CD8-positive, alpha-beta T cell (primary cell): ENCODE measurements at places on chromosomes 6 and 20.

DNA sequence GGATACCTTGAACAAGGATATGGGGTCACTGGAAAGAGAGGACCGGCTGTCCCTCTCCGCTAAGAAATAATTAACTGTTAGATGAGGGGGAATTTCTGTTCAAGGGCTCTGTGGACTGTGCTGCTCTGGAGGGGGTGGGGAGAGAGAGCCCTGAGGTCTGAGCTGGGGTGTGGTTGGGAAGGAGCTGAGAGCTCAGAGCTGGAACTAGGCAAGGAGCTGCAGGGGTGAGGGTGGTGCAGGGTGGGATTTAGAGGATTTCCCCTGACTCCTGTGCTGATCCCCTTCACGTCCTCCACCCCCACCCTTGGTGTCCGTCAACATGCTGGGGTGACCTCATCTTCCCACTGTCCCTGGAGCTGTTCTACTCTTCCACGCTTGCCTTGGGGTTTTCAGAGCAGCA lies 52.5 kb downstream of the HLA-A start:
- no peak for DNase-seq

- DNase-seq, result no peak
Measured at GRCh38 chr6:31614075-31614619, 887 bp upstream of the AIF1 start.

GRCh38 chr6:136967876-136968752 lies 46.0 kb downstream of the SLC35D3 start:
- peak; percentile 70 for DNase-seq

GRCh38 chr6:147400968-147401367 lies 107.5 kb upstream of the SAMD5 start:
- DNase-seq, result no peak

DNA sequence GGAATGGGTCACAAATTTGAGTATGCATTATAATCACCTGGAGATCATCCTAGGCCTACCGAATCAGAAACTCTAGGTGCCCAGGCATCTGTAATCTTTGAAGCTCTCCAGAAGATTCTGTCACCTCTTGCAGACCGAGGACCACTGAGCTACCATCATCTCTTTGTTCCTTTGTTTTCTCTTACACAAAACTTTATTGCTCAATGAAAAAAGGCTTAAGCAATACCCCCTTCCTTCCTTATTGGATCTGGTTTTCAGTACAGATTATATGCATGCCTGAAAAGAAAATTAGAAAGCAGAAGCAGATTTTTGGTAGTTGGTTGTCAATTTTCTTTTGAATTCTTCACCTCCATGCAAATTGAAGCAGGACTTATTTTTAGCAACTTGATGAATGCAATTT lies 31.3 kb downstream of the STX11 start:
- DNase-seq, result no peak

DNA sequence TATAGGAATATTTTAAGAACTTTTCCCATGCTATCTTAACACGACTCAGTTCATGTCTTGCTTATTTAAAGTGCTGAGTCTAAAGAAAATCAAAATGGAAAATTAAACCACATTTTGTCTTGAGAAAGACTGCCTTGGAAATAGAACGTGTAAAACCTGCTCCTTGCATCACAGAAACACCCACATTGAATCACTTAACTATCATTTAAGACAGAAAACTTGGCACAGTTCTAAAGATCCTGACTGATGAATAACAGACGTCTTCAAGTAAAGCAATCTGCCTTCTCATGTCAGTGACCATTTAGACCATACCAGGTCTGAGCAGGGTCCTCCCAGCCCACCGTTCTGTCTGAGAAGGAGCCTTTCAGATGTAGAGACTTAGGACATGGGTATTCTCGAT lies 7.4 kb downstream of the PERP start:
- no peak for DNase-seq

GRCh38 chr6:133240511-133241085 lies 559 bp upstream of the EYA4 start:
- no peak for DNase-seq

DNA sequence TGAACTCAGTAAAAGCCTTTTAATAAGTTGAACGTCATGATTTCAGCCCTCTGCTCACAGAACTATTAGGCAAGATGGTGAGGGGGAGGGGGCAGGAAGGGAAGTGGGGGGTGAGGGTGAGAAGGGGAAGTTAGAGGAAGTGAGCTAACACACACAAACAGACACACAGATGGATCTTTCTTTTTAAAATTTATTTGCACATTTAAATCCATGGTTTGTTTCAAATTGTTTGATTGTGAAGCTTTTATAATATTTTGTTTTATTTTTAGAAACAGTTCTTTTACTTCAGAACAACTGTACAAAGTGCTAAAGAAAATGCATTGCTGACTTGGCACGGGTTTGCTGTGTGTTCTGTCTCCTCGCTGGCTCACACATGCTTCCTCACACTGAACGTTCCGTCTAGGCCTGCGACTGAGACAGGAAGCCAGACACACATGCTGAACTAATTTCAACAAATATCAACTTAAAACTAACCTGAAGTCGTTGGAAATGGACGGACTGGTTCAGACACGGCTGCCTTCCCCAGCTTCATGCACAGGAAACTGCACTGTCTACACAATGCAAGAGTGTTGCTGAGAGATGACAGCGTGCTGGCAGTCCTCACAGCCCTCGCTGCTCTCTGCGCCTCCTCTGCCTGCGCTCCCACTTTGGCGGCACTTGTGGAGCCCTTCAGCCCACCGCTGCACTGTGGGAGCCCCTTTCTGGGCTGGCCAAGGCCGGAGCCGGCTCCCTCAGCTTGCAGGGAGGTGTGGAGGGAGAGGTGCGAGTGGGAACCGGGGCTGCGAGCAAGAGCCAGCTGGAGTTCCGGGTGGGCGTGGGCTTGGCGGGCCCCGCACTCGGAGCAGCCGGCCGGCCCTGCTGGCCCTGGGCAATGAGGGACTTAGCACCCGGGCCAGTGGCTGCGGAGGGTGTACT lies 8.1 kb upstream of the ZBP1 start:
- DNase-seq, result peak; percentile 85

DNA sequence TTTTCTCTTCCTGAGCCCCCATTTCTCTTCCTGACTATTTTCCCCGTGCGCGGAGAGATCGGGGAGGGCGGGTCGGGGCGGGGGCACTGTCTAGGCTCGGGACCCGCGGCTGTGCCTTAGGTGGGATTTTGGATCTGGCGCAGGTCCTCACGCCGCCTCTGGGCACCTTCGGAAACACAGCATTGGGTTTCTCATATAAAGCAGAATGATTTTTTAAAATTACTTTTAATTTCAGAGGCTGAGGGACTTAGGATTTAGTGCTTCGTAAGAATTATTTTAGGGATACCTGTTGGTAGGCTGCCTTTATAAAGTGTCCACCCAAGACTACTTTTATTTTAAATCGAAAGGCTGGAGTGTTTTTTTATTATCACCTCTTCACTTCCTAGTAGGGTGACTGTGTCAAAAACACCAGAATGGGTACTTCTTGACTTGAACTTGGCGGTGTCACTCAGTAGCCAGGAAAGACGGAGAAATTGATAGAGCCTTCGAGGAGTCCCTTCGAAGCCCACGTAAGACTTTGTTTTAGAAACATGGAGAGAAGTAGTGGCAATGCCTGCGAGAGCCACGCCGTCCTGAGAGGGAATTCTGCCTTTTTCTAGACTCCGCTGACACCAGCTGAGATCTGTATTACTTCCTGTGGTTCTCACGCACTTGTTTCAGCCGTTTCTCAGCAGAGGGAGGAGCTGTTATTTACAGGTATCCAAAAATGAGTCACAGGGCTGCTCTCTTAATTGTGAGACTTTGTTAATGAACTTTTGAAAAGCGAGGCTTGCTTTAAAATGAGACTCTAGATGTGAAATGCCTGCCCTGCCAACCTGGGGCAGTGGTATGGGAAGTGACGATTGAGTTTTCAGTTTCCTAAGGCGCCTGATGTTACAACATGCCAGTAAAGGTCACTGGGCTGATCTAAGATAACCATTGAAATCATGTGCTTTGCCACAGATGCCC lies 667 bp downstream of the STX11 start:
- peak; percentile 10 for DNase-seq

- DNase-seq, result no peak
Measured at GRCh38 chr20:6559791-6560190, 207.7 kb upstream of the BMP2 start.

DNA sequence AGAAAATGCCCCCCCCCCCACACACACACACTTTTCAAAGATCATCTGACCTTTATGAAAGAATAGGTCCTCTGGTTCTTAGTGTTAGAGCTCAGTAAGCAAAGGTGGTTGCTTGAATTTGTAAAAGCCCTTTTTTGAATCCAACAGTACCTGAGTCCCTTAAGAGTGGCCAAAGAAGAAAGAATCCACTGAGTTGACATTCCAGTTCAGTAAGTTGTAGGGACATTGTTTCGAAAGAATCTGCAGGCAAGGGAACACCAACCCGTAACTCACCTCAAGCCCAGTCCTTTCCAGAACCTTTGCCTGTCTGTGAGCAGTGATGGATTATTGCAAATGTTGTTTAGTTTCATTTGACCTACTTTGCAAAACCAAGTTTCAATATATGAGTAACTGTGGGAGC lies 64.2 kb upstream of the MAP3K4 start:
- no peak for DNase-seq

- DNase-seq, result no peak
Measured at GRCh38 chr20:19260412-19261090, 48.1 kb downstream of the SLC24A3 start.

- no peak for DNase-seq
Measured at GRCh38 chr20:33113387-33113908, 34.0 kb downstream of the BPIFB4 start.

GRCh38 chr6:143750877-143751276 lies 73.1 kb downstream of the PHACTR2 start:
- DNase-seq, result no peak

- DNase-seq, result no peak
Measured at GRCh38 chr6:110270165-110270564, 88.0 kb downstream of the METTL24 start.

DNA sequence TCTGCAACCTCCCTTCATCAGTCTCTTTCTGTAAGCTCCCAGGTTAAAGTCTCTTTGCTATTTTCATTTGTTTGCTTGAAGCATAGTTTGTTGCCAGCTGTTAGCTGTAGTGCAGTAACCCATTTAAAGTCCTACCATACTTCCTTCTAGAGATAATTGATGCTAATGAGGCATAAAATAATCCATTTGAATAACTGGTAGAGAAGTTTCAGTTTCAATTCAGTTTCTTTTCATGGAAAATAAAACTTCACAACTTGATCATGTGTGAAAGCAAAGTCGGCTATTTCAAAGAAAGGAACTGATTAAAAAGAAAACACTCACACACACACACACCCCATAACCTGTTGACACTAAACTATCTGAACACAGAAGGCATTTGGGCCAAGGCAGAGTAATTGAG lies 68.5 kb upstream of the TENT5A start:
- no peak for DNase-seq

DNA sequence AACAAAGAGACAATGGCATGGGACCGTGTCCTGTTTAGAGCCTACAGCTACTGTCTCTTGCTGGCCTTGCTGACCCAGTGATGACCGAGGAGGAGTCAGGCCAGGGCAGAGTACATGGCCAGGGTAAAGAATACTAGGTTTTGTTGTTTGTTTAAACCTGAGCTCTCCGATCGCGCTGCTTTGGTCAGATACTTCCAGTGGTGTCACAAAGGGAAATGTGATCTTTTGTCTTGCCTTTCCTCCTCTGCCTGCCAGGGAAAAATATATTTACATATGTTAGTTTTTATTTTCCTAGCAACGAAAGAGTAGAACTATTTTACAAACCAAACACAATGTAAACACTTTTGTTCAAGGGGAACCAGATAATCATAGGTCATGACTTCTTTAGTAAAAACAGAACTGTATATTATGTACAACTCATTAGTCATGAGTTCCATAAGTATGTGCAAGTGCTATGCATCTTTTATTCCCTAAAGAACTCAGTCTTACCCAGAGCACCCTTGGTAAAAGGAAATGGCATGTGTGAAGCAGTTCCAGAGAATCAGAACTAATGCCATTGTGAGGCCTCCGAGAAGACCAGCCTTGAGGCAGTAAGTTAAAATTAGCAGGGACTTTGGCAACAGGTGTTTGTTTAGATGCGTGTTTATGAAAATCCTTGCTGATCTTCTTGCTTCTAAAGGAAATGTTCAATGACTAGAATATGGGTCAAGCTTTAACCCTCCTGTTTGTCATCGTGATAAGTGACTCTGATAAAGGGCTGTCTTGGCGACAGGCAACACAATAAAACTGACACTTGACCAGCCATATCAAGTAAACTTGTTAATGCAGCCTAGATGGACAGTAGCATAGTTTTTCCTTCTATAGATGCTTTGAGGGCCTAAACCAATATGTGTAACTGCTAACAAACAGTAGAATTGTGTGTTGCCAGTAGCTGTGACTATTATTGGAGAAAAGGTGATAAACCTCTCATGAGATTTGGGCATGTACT lies 204.6 kb downstream of the NKAIN2 start:
- DNase-seq, result no peak

DNA sequence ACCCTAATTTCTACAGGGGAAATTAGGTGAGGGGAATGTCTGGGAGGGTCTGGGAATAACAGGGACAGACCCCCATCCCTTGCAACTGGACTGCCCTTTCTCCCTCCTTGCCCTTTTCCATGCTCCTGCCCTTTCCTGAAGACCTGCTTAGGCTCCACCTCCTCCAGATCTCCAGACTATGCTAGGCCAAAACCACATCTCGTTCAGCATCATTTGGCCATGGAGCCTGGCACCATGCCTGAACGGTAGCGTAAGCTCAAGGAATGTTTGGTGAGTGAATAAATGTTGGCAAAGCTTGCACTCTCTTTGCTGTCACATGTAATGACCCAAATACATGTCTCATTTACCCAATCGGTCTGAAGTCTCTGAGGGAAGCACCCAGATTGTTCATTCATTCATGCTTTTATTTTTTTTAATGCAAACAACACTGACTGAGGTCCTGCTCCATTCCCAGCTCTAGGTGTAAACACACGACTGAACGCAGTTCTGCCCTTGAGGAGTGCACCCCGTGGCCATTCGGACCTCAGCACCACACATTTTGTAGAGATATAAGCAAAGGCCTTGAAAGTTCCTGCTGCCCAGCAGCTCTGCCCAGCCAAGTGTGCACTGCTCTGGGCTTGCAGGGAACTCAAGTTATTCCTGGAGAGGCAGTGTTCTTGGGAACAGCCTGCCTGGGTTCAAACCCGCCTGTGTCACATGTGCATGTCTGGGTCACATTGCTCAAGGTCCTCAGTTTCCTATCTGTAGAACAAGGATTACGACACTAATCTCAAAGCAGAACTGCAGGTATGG lies 1.1 kb upstream of the GRM4 start:
- no peak for DNase-seq

DNA sequence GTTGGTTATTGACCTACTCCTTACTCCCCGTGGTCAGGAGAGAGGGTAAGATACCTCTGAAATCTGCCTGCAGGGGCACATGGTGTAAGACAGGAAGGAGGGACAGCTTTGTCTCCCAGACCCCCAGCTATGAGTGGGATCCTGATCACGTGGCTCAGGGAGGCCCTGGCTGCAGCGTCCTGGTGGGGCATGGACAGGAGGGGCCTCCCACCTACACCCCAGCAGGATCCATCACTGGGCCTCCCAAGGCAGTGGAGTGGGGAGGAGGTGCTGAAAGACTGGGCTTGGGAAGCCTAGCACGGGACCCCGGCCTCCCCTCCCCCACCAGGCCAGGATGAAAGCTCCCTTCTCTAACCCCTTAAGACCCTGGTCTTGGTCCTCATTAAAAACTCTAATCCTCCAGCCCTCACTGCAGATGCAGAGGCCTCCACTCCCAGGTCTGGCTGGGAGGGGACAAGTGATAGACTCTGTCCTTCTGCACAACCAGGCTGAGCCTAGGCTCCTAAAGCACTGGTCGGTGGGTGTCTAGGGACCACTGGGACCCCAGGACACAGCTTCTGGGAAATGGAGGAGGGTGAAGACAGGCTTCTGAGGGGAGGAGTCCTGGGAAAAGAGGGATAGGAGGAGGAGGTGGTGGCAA lies 29.6 kb upstream of the VEGFA start:
- no peak for DNase-seq
